ENCODE measurements at places on chromosomes 6 and 20.

DNA sequence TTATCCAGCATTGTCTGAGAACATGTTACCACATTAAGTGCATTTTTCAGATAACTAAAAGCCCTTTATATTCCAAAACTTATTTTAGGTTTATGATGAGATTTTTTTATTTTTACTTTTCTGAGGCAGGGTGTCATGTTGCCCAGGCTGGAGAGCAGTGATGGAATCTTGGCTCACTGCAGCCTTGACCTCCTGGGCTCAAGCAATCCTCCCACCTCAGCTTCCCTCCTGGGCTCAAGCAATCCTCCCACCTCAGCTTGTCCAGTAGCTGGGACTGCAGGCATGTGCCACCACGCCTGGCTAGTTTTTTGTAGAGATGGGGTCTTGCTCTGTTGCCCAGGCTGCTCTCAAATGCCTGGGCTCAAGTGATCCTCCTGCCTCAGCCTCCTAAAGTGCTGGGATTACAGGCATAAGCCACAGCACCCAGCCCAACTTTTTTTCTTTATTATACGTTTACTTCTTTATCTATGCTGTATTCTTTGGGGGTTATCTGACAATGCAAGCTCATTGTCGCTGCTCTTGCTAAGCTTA, 6.2 kb downstream of the DYNLT1 start:
- no peak for DNase-seq

GRCh38 chr6:53043581-53043980, 21.6 kb upstream of the FBXO9 start:
- peak; percentile 45 for DNase-seq

DNA sequence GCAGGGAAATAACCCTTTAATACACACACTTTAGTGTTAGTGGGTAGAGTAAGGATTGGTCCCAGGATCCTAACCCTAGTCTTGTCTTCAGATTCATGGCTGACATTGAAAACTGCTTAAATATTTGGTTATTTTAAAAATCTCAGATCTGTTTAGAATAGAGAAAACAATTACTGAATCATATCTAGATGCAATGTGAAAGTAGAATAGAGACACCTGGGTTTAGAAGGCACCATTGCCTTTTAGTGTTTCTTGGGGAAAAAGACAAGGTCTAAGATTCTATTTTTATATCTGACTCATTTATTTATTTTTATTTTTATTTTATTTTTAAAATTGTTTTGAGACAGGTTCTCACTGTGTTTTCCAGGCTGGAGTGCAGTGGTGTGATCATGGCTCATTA, 6.0 kb downstream of the DDX43 start:
- DNase-seq: no peak

GRCh38 chr6:148432462-148433195, 90.0 kb downstream of the SASH1 start:
- DNase-seq: peak; percentile 19

GRCh38 chr6:109082188-109082577, 12.5 kb downstream of the SESN1 start:
- peak; percentile 41 for DNase-seq

DNA sequence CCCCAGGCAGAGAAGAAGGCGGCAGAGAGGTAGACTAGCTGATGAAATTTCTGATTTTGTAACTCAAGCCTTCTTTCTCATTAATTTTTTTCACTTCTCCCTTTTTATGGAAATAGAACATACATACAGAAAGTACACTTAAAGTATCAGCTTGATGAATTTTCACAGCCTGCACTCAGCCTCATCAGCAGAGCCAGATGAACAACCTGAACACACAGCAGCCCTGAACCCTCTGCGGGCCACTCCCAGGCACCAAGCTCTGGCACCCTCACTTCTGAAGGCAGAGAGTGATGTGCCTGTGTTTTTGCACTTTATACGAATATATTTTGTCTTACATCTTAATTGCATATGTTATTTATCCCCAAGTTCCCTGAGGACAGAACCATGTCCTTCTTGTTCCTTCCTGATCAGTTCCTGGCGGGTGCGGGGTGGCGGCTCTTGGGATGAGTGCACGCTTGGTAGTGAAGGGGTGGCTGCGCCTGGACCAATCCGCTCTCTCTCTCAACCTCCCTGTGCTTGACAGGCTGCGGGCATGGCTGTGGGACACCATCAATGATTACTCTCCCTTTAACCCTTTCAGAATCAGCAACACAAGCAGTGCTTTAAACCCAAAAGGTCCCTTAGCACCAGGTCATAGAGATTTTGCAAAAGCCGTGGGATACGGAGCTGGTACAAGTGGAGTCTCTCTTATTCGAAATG, 34.8 kb upstream of the AFDN start:
- DNase-seq: no peak

DNA sequence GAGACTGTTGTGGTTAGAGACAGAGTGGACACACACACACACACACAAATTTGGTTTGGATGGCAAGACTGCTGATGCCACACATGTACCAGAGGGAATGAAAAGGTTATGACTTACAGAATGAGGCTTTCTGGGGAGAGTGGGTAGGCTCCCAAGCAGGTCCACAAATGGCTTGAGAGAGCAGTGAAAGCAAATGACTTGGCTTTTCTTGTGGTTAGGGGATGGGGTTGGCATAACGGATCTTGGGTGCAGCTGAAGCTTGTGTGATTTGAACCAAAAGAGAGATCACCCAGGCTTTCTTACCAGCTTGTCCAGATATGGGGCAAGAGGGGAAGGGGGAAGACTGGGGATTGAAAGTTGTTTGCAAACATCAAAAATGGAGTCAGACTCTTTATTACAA, 73.9 kb upstream of the OLIG3 start:
- DNase-seq: no peak

- no peak for DNase-seq
These were observed 56.8 kb downstream of the NOL4L start for GRCh38 chr20:32528171-32528891.

DNA sequence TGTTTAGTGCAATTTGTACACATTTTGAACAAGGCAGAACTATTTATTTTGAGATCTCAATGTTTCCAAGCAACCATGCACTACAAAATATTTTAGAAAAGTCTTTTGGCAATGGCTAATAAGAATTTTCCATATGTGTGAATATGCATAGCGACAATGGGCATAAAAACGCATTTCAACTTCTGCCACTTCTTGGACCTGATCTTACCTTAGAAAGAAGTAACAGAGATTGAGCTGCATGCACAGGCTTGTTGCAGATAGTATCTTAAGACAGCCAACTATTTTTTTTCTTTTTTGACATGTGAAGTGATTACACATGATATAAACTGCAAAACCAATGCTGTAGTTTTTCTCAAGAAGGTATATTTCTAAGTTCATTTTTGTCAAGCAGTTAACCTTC, 210.4 kb upstream of the PHACTR1 start:
- no peak for DNase-seq

DNA sequence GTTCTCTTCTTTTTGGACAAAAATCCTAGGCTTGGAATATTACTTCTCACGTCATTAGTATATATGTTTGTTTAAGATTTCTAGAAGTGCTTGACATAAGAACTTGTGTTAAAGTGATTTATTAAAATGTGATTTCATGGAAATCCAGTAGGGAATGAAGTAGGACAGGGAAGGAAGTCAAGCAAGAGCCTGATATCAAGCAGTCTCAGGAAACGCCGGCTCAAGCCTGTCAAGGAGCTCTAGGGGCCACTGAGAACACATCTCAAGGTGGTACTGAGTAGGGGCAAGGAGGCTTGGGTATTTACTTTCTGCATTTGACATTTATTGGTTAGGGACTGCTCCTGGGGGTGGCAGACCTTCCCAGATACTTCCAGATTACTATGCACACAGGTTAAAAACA, 920.9 kb upstream of the GJE1 start:
- no peak for DNase-seq

DNA sequence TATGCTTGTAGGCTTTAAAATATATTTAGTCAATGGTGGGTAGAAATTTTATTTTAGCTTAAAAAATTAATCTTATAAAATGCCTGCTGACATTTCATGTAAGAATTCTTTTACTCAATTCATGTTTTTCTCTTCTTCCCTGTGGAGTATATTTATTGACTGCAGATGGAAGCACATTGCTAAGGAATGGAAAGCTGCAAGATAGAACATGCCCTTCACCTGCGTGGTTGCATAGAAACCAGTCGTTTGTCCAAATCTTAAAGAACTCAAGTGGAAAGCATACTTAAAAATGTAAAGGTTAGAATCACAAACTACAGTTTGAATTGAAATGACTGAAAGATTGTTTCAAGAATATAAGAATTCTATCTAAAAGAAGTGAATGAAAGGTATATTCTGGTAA, 30.7 kb downstream of the C6orf163 start:
- no peak for DNase-seq

- no peak for DNase-seq
These were observed 429.8 kb downstream of the QKI start for GRCh38 chr6:163844357-163844756.

- no peak for DNase-seq
These were observed 515.1 kb downstream of the FRK start for GRCh38 chr6:115545672-115545986.

- DNase-seq: peak; percentile 70
These were observed 84.9 kb upstream of the SIM1 start for GRCh38 chr6:100549406-100550167.

GRCh38 chr20:45368221-45368980, 5.4 kb downstream of the SYS1 start:
- DNase-seq: no peak

GRCh38 chr6:15682965-15683822, 20.4 kb upstream of the DTNBP1 start:
- DNase-seq: no peak

DNA sequence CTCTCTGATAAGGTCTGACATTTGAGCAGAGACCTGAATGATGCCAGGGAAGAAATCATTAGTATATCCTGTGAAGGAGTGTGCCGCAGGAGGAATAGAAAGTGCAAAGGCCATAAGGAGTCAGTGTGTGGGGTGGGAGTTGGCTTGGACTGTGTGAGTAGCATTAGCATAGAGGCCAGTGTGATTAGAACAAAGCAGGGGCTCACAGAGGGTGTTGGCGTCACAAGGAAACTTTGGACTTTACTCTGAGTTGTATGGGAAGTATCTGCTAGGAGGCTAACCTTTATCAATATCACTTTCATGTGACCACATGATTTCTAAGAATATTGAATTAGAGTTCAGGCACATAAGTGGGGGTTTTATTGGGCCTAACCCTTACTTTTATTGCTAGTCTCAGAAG, 12.1 kb downstream of the TMEM200A start:
- no peak for DNase-seq

DNA sequence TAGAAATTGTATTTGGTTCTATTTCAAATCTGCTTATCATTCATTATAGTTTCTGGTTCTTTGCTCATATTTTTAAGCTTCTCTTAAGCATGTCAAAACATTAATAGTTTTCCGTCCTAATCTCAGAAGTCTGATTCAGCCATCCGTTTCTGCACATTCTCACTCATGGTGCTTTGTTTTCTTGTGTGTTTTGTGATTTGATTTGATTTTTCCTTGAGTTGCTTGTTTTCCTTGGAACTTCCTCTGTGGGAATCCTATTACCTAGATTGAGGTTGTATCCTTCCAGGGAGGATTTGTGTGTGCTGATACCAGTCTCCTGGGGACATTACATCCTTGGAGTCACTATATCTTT, 7.9 kb downstream of the SNX9 start:
- DNase-seq: no peak

DNA sequence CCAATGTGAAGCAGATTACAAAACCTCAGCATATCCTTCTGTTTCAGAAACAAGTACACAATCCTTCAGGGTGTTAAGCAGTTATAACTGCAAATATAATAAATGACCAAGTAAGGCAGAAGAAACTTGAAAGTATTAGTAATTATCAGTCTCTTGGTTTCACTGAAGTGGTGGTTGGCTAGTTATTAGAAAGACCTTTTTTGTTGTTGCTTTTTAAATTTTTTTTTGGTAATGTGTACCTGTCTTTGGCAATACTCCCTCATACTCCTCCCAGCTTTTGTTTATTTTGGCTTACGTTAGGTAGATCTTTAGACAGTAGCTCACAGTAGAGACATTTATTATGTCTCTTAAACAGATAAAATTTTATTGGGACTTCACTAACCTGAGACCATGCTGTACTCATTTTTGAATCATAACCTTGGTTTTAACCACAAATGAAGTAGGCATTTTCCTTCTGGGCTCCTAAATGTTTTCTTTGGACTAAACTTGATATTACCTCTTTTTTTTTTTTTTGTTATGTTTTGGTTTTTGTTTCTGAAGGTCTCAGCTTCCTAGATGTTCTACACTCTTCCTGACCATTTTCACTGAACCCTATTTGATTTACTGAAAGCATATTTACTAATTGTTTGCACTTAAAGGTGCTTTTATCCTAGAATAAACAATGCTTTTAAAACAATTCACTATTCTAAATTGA, 6.4 kb downstream of the CD2AP start:
- DNase-seq: no peak

DNA sequence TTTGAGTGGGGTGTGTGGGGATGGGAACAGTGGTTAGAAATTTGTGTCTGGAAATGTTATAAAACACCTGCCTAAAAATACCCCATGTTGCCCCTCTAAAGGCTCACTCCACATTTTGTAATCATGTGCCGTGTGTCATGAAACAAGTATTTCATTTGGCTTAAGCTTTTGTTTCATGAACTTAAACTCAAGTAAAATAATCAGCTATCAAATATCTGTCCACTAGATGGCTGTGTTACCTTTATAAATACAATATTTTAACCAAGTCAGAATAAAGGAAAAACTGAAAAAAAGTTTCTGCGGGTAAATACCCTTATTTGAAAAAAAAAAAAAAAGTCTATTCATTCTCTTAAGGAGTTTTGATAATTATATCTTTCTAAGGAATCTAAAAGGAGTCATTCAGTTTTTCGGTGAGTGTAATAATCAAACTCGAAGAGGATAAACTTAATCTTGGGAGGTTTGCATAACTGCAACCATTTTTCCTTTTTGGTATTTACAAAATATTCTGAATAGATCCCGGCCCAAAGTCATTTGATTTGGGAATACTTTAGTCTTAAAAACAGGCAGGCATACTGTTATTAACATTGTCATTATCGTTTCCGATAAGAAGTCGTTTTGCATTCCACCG, 29.9 kb upstream of the MTRF1L start:
- peak; percentile 87 for DNase-seq

- peak; percentile 64 for DNase-seq
These were observed 78.2 kb upstream of the EEF1E1 start for GRCh38 chr6:8180327-8181159.

- DNase-seq: no peak
These were observed 334.8 kb downstream of the UTRN start for GRCh38 chr6:144619966-144620365.

GRCh38 chr6:53634184-53634631, 31.3 kb downstream of the KLHL31 start:
- no peak for DNase-seq

DNA sequence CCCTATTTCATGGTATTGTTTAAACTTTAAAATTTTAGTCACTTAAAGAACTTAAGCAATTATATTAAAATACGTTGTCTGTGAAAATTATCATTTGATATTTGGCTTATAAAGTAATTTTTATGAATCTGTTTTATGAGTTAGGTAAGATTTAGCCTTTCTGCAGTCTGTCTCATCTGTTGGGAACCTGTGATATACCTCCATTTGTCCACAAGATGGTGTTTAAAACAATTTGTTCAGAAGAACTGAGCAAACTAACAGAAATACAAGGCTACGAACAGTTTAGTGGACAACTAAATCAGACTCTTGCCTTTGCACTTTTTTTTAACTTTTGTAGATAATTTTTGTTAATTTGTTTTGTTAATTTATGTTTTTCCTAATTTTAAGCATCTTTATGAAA, 92.4 kb downstream of the COL9A1 start:
- peak; percentile 1 for DNase-seq

GRCh38 chr20:24835195-24835594, 113.9 kb upstream of the CST7 start:
- no peak for DNase-seq
